ENCODE measurements at places on chromosomes 4 and X.

- DNase-seq, result no peak
These were observed 308.4 kb upstream of the DIAPH2 start for GRCh38 chrX:96376266-96376665.

DNA sequence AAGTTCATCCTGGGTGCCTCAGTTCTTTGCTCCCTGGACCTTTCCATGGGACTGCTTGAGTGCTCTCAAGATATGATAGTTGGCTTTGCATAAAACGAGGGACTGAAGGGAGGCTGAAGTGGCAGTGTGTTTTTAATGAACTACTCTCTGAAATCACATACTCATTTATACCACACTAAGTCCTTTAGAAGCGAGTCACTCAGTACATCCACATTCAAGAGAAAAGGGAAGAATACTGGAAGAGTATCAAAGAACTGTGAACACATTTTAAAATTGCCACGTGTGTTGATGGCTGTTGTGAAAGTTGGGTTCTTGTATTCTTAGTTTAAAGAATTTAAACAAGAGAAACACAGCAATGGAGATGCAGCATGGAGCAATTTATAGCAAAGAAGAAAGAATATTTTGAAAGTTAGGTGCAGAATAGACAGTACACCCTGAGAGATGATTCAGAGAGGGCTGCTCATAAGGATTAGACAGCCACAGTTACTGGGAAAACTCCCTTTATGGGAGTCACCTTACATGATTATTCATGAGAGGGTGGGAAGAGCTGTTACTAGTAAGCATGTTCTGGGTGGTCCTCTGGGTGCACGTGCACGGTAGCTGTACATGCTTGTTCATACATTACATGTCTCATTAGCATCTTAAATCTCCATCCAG lies 380.7 kb downstream of the ADGRL3 start:
- no peak for DNase-seq

DNA sequence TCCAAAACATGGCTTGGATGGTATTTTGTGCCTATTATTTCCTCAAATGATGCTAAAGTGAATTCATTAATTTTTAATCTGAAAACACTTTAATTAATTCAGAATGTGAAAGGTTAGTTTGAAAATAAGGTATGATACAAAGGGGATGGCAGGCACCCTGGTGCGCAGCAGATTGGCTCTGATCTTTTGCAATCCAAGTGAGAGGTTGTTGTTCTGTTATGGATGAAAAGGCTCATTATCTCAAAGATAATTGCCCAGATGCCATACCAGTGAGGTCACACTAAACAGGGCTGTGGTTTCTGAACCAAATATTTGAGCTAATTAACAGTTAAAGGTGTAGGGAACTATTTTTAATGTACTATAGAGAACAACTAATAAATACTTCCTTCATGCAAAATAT lies 504.9 kb downstream of the RAPGEF2 start:
- DNase-seq, result no peak

DNA sequence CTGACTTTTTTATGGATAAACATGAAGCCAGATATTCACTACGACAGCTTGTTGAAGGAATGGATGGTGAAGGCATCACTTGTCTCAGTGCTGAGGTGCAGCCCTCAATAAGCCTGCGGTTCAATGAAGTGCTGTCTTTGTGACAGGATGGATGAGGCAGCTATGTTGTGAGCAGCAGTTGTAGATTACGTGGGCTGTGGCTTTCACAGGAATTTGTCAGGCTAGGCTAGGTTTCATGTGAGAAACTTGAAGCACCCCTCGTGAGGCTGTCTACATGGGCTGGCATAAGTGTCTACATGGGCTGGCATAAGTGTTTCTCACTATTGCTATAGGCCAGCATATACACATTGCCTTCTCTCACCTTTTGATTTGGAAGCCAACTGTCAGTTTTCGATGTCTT lies 1050.0 kb downstream of the ADGRL3 start:
- no peak for DNase-seq

GRCh38 chr4:171561419-171561818 lies 251.8 kb upstream of the GALNTL6 start:
- no peak for DNase-seq

DNA sequence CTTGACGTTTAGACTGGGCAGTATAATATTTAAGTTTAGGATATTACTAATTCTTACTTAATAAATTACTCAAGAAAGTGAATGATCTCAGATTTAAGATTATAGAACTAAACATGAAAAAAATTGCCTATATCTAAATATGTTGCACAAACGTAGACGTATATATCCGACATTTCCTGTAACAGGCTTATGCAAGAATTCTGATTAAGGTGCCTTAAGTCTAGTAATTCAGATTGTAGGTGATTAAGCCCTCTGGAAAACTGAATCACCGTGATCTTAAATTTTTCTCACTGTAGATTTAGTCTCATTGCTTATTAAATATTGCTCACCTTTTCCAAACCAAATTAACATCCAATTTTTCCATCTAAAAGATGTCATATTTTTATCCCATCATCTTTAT lies 24.0 kb downstream of the ATXN3L start:
- DNase-seq, result no peak

- DNase-seq, result no peak
These were observed 14.1 kb downstream of the FAT1 start for GRCh38 chr4:186709517-186709916.

DNA sequence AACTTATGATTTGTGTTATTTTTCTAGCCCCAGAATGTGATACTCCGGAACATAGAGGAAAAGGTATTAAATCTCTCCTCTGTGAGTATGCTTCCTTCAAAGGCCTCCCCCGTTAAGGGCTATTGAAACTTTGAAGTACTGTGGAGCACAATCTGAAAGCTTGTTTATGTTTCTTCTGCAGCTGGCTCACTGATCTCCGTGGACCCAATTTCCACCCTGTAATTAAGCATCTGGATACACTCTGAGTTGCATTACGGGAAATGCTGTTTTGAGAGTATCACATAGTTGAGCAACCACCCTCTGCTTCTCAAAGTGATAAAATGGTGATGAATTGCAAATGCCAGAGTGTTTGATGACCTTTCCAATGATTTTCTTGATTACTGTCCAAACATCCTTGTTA lies 296.8 kb upstream of the PABPC5 start:
- DNase-seq, result no peak

GRCh38 chrX:15310117-15310516 lies 5.3 kb downstream of the ASB11 start:
- DNase-seq, result no peak

DNA sequence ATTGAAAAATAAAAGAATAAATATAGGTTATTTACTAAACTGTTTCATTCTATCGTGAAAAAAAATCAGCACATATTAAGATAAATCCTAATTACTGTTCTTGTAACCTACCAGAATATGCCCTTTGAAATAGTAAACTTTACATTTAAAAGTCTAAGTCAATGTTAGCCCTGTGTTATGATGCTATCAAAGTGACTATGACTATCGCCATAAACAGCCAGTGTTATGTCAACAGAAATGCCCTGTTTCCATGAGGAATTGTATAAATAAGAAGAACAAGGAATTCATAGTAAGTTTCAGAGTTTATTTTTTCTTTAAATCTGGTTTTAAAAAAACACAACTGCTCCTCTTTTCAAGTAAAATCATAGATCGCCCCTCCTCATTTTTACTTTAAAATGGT lies 11.4 kb downstream of the NR3C2 start:
- no peak for DNase-seq

GRCh38 chr4:64581422-64581821 lies 172.2 kb upstream of the TECRL start:
- no peak for DNase-seq

- no peak for DNase-seq
These were observed 599.0 kb downstream of the TRAM1L1 start for GRCh38 chr4:116486401-116486800.

DNA sequence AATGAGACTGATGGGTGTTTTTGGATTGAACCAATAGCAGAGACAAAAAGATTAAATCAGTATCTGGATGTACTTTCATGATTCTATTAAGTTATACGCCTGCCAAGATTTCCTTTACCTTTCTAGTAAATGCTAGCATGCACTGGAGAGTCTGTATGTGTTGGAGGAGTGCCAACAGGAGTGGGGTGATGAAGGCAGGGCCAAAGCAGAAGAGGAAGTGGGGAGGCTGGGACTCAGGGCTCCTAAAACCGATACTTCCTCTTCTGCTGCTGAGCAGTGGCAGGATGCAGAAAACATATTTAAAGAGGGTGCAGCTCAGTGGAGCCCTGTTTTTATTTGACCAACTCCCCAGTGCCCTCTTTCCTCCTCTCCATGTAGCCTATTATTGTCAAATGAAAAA lies 5.6 kb downstream of the CYSLTR1 start:
- DNase-seq, result no peak

DNA sequence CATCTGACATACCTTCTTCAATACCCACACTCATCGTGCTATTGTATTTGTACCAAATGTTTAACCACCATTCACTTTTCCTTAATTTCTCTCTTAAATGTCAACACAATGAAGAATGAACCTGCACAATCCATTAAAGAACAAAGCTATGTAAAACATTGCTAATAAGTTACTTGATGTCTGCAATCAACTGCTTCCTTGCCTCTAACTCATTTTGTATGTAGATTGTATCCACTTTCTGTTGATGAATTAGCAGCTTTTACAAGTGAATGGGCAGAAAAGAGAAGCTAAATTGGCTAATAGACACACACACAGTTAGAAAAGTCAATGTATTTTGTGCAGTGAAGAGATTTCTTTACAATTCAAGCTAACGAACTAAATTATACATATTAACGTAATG lies 212.5 kb upstream of the NDST3 start:
- no peak for DNase-seq

- no peak for DNase-seq
These were observed 259.8 kb downstream of the IQCM start for GRCh38 chr4:149555799-149556198.

DNA sequence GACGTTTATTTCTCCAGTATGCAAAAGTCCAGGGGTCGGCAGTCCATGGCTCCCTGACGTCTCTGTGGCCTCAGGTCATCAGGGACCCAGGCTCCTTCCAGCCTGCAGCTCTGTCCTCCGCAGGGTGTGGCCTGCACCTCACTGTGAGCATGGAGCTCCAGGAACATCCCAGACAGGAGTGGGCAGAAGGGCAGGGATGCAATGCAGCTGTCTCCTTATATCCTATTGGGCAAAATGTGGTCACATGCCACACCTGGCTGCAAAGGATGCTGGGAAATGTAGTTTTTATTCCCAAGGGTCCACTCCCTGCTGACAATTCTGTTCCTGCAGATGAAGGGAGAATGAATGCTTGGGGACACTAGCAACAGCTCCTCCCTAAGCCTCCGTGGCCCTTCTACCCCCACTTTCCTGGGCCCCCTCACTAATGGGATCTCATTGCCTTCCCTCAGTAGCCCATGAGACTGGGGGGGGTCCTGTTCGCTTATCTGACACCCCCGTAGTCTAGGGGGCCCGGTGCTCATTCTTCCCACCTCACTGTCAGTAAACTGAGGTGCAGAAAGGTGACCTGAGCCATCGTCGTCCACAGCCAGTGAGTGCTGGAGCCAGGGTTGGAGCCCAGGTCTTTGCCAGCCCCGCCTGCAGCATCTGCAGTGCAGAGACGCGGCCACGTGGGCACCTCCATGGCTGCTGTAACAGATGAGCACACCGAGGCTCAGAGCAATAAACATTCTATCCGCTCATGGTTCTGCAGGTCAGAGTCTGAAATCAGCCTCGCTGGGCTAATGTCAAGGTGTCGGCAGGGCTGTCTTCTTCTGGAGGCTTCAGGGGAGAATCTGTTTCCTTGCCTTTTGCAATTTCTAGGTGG lies 5.9 kb upstream of the GRPEL1 start:
- no peak for DNase-seq

GRCh38 chr4:148200960-148201359 lies 241.3 kb downstream of the NR3C2 start:
- DNase-seq, result no peak

GRCh38 chr4:57158762-57159161 lies 48.6 kb upstream of the IGFBP7 start:
- DNase-seq, result no peak

- DNase-seq, result no peak
These were observed 13.9 kb upstream of the PCDH19 start for GRCh38 chrX:100424012-100424411.

GRCh38 chr4:30755346-30755745 lies 35.2 kb downstream of the PCDH7 start:
- DNase-seq, result no peak

DNA sequence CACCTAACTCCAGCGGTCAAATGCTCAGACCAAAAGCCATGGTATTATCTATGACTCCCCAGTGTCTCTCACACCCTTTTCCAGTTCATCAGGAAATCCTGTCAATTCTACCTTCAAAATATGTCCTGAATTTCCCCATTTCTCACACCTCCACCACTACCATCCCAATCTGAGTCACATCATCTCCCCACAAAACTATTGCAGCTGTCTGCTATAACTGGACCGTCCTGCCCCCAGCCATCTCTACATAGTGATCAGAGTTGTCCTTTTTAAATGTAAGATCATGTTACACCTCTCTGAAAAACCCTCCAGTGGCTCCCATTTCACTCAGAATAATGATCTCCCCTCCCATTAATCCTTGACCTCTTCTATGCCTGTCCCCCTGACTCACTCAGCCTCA lies 6.8 kb upstream of the ODAPH start:
- DNase-seq, result no peak

- no peak for DNase-seq
These were observed 545.7 kb upstream of the PABPC4L start for GRCh38 chr4:134747108-134747805.

Data from omental fat pad (tissue), 4 donors.